ENCODE measurements at places on chromosomes 6 and 20.
A peak's percentile ranks its signal among the peaks of the same experiment; 100 is the strongest.

DNA sequence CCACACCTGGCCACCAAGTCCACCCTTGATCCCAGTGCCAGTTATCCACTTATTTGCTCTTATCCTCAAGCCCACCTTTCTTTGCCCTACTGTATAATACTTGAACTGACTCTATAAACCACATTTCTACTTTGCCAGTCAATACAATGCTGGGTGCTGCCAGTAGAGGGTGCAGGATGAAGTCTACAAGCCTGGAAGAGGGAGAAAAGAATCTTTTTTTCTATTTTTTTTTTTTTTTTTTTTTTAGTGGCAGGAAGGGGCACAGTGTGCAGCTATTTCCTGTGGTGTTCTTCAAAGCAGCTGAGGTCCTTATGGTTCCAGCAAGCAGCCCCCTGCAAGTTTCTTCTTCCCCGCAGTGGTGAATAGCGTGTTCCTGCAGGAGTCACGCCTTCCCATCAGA lies 22.2 kb upstream of the GABRR1 start:
- H3K36me3 ChIP-seq: peaks cover 3% of the 10 kb centered on the region
- H3K4me1 ChIP-seq: peaks cover 33% of the 10 kb centered on the region
- H3K27ac ChIP-seq: no peak overlapping the region
- H3K27me3 ChIP-seq: peaks cover 37% of the 10 kb centered on the region
- DNase-seq: peak; percentile 40

GRCh38 chr6:93789532-93789931 lies 370.2 kb upstream of the EPHA7 start:
- DNase-seq: no peak
- H3K4me3 ChIP-seq: no peak overlapping the region
- no peaks in the 10 kb centered on the region for H3K4me1 ChIP-seq
- no peak overlapping the region for H3K27ac ChIP-seq
- peaks cover 1% of the 10 kb centered on the region for H3K36me3 ChIP-seq

- no peaks in the 10 kb centered on the region for H3K27me3 ChIP-seq
- no peak overlapping the region for H3K27ac ChIP-seq
- no peaks in the 10 kb centered on the region for H3K4me1 ChIP-seq
- no peak overlapping the region for H3K4me3 ChIP-seq
- DNase-seq: no peak
Measured at GRCh38 chr6:110277100-110277665, 81.0 kb downstream of the METTL24 start.

GRCh38 chr6:152952866-152953509 lies 29.9 kb downstream of the FBXO5 start:
- H3K4me1 ChIP-seq: peaks cover 2% of the 10 kb centered on the region
- peaks cover 3% of the 10 kb centered on the region for H3K27me3 ChIP-seq
- no peak overlapping the region for H3K27ac ChIP-seq
- no peaks in the 10 kb centered on the region for H3K36me3 ChIP-seq

DNA sequence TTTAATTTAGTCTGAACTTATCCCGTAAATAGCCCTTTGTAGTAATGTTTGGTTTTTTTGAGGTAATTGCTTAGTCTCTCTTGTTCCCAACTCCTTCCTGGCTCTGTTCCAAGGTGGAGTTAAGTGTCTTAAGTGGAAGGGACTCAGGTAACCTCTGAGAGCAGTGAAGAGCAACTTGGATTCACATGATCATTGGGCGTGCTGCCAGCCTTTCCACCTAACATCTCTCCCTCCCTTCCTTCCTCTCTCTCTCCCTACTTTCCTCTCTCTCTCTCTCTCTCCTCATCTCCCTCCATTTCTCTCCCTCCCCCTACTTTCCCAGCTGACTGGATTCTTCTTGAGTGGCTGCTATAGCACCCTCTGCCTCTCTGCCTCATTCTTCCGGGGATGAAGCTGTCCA lies 232.9 kb upstream of the SASH1 start:
- no peaks in the 10 kb centered on the region for H3K4me1 ChIP-seq
- H3K4me3 ChIP-seq: no peak overlapping the region
- no peaks in the 10 kb centered on the region for H3K36me3 ChIP-seq
- H3K27ac ChIP-seq: no peak overlapping the region
- H3K27me3 ChIP-seq: peaks cover 2% of the 10 kb centered on the region

DNA sequence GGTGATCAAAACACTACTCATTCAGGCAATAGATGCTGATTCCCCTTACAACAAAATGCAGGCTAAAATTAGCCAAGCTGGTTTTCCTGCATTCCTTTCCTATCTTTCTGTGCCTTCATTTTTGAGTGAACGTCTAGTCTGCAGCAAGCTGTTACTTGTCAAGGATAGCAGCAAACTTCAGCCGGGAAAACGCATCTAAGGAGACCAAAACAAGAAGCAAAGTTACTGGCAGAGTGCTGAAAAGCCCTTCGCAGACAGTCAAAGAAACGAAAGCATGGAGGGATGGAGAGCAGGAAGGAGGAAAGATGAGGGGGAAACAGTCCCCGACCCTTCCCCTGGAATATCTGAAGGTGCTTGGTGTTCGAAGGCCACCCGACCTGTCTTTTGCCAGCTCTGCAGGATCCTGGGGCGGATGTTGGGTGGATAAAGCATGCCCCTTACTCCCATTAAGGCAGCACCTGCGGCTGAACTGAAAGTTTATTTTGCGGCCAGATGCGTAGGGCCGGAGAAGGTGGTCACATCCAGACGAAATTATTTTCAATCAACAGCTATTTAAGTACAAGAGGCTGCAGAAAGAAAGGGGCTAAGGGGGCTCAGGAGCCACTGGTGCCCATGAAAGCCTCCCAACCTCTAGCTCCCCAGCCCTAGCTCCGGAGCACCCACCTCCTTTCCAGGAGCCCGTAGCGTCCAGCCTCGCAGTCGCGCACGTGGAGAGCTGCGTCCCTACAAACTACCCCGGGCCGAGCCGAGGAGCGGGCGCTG lies 538 bp downstream of the FERMT1 start:
- no peak for DNase-seq
- peaks cover 45% of the 10 kb centered on the region for H3K27me3 ChIP-seq
- H3K36me3 ChIP-seq: no peaks in the 10 kb centered on the region
- H3K27ac ChIP-seq: no peak overlapping the region
- peak overlapping the region; percentile 36 for H3K4me3 ChIP-seq
